ENCODE measurements at places on chromosomes 2 and 18.

- DNase-seq: no peak
Observed at GRCh38 chr2:21041943-21042707, 1.7 kb downstream of the APOB start.

DNA sequence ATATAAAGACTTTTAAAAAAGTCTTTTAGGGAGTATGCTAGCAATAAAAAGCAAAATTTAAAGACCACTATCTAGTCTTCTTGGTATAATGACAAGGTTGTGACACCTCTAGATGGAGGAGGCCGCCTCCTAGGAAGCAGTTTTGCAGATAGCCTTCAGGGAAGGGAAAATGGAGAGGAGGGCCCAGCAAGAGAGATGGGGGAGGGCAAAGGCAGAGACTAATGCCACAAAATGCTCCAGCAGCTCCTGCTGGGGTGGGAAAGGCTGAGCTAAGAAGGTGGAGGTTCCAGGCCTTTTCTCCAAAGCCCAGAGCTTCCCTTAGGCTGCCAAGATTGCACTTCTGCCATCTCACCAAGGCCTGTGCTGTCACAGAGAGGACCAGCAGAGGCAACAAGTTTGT lies 153.9 kb upstream of the THSD7B start:
- no peak for DNase-seq

DNA sequence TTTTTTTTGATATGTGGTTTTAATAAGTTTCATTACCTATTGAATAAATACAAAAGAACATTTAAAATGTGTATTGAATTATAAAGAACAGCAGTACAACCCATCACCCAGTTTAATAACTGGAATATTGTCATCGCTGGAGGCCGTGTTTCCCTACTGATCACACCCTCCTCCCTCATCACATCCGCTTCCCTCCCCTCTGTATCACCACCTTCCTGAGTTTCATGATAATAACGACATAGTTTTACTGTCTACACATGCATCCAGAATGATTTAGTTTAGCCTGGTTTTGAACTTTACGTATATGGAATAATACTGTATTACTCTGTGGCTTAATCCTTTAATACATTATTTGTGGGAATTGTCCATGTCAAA lies 2.1 kb downstream of the SERPINB8 start:
- no peak for DNase-seq

DNA sequence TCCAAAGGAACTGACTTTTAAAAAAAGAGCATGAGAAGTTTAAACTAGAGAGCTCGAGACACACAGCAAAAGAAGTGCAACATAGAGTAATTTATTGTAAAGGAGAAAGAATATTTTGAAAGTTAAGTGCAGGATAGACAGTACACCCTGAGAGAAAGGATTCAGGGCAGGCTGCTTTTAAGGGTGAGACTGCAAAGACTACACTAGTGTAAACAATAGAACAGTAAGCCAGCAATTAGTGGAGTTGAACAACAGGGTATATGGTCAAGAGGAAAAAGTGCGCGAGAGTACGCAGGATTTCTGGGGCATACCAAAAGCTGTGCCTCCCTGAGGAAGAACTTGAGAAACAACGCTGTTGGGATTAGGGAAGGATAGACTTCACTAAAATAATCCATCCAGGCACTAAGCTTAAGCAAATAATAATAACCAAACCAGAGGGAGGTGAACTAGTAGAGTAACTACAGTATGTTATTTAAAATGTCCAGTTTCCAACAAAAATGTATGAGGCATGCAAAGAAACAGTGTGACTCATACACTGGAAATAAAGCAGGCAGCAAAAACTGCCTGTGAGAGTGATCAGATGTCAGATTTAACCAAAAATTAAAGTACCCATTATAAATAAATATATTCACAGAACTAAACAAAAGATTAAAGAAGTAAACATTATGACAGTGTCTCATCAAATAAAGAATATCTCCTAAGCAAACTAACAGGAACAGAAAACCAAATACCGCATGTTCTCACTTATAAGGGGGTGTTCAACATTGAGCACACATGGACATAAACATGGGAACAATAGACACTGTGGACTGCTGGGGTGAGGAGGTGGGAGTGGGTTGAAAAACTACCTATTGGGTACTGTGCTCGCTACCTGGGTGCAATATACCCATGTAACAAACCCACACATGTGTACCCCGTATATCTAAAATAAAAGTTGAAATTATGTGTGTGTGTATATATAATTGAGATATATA lies 40.5 kb upstream of the EMILIN2 start:
- no peak for DNase-seq

- no peak for DNase-seq
Observed at GRCh38 chr2:174797781-174798276, 33.6 kb upstream of the CHRNA1 start.

DNA sequence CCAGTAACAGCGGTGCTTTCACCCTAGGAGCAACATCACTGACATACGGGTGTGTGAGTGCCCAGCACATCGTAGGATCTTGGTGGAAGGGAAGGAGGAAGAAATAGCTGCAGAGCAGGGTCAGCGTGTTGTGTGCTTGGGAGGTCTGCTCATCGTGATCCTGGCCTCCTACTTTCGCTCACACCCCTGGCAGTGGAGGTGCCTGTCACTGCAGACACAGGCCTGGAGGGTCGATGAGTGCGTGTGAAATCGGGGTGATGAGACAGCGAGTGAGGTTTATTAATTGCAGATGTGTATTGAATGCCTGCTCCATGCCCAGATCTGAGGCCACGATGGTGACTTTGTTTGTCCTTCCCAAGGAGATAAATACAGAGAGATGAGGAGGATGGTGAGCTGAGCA lies 126.1 kb downstream of the NCK2 start:
- DNase-seq: no peak
